ENCODE measurements at places on chromosomes 12 and 14.
A peak's percentile ranks its signal among the peaks of the same experiment; 100 is the strongest.

DNA sequence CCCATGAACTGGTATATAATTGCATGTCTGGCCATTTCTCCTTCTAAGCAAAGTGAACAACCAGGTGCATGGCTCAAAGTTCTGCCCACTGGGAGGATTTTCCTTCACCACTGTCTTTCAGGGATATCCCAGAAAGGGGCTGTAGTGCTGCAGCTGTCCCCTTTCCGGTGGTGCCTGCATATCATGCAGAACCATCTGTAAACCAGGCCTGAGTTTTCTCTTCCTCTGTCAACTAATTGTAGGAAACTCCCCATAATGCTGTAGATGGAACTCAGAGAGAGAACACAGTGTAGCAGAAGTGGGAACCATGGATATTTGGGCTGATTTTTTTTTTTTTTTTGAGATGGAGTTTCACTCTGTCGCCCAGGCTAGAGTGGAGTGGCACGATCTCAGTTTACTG, 45.6 kb upstream of the CRY1 start:
- DNase-seq = no peak

DNA sequence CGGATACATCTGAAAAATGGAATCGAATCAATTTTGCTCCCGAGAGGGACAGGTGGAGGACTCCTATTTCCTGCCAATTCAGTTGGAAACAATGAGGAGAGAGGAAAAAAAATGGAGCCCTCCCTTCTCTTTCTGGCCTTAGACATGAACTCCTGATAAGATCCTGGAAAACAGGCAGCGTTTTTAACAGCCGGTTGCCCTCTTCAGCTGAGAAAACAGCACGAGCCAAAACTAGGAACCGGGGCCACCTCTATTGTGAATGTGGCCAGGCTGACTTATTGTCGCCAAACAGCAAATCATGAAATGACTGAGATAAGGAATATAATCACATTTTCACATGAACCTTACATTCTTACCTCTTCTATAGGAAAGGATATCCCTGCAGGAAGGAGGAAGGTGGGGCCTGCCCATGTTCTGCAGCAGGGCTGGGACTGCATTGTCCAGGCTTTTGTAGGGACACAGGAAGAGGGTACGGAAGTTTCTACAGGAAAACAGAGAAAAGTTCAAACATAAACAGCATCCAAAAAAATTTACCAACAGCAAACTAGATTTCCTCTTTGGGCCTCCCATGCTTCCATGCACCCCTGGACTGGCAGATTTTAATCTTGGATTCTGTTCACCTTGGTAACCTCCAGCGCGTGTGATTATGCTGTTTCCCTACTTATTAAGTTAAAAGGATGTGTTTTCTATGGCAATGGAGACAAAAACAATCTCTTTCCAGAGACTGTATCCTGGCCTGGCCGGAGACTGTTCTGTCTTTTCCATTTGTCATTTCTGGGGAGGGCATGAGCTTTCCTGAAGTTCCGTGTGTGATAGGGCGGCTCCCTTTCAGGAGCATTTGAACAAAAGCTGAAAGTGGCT, 29.0 kb upstream of the ELK3 start:
- DNase-seq = no peak

- DNase-seq = no peak
Observed at GRCh38 chr12:105522166-105522825, 191.8 kb downstream of the C12orf75 start.

DNA sequence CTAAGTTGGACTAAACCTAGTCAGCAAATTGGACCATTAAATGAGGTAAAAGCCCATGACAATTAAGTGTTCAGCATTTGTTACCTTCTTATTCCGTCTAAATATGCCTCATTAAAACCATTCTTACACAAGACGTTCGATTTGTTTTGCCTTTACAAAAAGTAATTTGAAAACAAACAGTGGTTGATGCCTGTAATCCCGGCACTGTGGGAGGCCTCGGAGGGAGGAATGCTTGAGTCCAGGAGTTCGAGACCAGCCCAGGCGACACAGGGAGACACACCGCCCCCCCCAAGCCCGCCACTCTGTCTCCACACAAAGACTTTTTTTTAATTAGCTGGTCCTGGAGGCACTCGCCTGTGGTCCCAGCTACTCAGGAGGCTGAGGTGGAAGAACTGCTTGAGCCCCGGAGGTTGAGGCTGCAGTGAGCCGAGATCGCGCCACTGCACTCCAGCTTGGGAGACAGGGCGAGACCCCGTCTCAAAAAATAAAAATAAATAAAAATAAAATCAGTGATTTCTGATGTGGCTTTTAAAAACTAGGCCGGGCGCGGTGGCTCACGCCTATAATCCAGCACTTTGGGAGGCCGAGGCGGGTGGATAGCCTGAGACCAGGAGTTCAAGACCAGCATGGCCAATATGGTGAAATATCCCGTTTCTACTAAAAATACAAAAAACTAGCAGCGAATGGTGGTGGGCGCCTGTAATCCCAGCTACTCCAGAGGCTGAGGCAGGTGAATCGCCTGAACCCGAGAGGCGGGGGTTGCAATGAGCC, 856 bp upstream of the EIF4B start:
- no peak for DNase-seq

- DNase-seq = no peak
Observed at GRCh38 chr12:20528208-20528607, 159.9 kb downstream of the PDE3A start.

DNA sequence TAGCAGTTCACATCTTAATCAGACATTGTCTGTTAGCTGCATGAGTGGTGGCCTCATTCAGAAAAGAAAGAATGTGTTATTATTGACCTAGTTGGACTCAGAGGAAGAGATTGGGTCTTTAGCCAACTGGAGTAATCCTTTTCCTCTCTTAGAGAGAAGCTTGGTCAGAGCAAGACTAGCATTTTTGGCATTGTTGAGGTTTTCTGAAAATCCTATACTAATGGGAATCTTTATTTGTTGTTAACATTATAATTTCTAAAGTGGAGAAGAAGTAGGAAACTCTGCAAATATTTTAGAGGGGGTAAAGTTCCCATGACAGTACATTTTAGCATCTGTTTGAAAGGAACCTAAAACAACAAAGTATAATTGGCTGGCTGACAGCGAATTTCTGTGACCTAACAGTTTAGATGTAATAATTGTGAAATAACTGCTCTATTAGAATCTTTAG, 9.7 kb downstream of the TOX4 start:
- peak; percentile 59 for DNase-seq

- DNase-seq = no peak
Observed at GRCh38 chr14:98177551-98177950, 1094.4 kb downstream of the BCL11B start.

GRCh38 chr14:75283833-75284563, 5.4 kb downstream of the FOS start:
- DNase-seq = no peak

GRCh38 chr12:38137287-38137686, 179.3 kb upstream of the ALG10B start:
- no peak for DNase-seq

GRCh38 chr12:3022961-3023360, 54.2 kb upstream of the TSPAN9 start:
- DNase-seq = no peak

DNA sequence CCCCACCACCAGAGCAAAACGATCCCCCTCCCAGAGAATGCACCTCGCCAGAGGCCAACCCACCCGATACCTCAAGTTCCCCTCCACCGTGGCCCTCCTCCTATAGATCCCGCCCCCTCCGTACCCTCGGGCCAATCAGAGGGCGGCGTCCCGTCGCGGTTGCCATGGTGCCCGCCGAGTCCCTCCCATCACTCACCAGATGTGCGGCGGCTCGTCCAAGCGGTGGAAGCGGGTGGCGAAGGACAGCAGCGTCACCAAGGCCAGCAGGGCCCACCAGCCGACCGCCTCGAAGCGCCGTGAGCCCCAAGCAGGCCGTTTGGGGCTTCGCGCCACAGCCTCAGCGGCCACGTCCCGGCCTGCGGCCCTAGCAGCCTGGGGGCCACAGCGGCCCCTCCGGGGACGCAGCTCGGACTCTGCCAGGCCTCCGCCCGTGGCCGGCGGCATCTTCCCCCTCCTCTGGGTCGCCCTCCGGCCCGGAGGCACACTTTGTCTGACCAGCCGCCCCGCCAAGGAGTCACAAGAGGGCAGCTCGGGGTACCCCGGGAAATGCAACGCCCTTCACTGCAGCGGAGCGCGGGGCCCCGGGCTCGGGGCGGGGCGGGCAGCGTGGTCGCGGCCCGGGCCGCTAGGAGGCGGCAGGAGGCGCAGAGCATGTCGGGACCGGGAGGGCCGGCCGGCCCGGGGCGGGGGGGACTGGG, at the start of gene POMT2:
Gene POMT2, minus strand, starts transcription at position 646 of the 698 bp plus-strand sequence. Its CDS starts 202 bp downstream, at position 444.
- DNase-seq = peak; percentile 56

DNA sequence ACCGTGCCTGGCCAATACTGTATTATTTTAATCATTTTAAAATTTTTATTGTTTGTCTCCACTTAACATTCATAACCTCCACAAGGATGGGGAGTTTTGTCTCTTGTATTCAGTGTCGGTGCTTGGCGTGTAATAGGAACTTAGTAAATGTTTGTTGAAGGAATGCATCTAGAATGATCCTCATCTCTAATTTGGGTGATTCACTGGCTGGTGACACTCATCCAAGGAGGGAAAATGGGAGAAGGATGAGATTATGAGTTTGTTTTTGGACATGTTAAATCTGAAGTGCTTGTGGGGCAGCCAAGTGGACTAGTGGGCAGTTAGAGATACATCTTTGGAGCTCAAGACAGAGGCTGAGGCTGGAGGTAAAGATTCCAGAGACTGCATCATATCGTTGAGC, 5.1 kb downstream of the KLC1 start:
- DNase-seq = no peak

GRCh38 chr12:47562201-47562600, 143.6 kb downstream of the RPAP3 start:
- no peak for DNase-seq

DNA sequence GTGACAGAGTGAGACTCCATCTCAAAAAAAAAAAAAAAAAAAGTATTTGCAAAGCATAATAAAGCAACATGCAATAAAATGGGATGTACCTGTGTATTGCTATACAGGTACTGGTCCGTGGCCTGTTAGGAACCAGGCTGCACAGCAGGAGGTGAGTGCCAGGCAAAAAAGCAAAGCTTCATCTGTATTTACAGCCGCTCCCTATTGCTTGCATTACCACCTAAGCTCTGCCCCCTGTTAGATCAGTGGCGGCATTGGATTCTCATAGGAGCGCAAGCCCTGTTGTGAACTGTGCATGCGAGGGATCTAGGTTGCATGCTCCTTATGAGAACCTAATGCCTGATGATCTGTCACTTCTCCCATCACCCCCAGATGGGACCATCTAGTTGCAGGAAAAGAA, 113.3 kb downstream of the SCAF11 start:
- DNase-seq = no peak

- no peak for DNase-seq
Observed at GRCh38 chr14:57846596-57846995, 19.3 kb downstream of the SLC35F4 start.

DNA sequence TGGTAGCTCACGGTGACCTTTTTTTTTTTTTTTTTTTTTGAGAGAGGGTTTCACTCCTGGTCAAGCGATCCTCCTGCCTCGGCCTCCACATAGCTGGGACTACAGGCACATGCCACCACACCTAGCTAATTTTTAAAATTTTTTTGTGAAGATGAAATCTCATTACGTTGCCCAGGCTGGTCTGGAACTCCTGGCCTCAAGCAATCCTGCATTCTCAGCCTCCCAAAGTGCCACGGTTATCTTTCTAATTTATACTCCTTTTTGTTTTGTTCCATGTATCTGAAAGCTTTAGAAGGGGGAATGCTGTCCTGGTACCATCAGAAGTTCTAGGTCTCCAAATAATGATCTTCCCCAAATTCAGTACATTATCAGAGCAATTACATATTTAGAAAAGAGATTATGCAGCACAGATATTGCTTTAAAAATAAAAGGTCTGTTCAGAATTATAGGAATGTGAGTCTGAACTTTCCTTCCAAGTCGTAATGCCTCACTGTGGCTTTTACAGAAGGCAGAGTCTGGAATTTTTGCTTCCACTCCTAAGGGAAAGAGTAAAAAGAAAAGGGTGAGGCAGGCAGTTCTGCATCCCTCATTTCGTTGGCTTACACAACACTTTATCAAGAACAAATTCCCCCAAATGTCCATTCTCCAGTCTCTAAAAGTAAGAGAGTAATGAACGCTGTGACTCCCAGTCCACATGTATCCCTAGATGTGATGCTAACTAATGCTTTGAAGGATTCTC, 73.0 kb downstream of the GCH1 start:
- DNase-seq = no peak

DNA sequence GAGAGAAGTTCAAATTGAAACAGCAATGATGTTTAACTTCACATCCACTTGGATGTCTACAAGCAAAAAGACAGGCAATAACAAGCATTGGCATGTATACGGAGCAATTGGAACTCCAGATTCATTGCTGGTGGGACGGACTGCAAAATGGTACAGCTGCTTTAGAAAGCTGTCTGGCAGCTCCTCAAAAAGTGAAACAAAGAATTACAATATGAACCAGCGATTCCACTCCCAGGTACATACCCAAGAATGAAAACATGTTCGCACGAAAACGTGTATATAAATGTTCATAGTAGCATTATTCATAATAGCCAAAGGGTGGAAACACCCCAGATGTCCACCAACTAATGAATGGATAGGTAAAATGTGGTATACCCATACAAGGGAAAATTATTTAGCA, 125.7 kb downstream of the HMGA2 start:
- DNase-seq = no peak

DNA sequence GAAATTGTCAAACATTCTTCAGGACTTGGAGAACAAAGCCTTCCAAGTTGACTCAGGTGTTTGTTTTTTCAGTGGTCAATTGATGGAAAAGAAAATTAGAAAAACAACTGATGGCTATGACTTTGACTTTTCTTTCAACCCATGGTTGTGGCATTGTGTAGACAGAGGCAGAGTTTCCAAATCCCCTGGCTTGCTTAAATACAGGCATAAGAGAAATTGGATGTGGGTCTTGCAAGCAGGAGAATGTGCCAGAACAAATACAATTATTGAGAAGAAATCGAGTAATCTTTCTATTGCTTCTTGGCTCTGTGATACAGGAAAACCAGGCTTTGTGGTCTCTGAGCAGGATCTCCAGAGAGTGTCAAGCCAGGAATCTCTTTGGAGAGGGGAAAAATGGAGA, 40.9 kb upstream of the FRMD6 start:
- DNase-seq = peak; percentile 70

- DNase-seq = no peak
Observed at GRCh38 chr12:115227137-115227615, 543.2 kb upstream of the TBX3 start.

DNA sequence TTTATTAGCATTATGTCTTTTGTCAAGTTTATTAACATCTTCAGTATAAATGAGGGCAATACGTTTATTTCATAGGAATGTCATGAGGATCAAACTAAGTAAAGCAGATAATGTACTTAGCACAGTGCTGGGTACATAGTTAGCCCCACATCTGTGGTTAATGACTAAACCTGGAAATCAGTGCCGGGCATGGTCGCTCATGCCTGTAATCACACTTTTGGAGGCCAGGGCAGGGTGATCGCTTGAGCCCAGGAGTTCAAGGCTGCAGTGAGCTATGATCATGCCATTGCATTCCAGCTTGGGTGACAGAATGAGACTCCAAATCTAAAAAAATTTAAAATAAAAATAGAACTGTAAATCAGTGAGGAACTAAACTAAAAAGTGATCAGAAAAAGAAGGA, 44.8 kb upstream of the GUCY2C start:
- DNase-seq = no peak
